T-cell (primary cell): ENCODE measurements at places on chromosomes 7 and 10.

GRCh38 chr7:116534790-116535189, 10.0 kb downstream of the CAV1 start:
- no peak for DNase-seq

DNA sequence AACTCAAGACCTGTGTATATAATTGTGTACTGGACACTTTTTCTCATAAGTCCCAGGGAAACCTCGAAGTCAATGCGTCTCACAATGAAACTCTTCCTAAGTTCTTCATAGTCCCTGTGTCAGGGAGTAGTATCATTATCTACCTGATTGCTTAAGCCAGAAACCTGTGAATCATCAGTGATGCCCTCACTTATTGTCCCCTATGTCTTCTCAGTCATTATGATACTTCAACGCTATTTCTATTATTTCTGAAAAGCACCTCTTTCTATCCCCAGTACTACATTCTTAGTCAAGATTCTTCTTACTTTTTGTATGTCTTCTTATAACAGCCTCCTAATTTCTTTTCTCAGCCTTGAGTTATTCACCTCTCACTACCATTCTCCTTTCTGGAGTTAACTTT, 94.3 kb downstream of the OTUD1 start:
- no peak for DNase-seq

GRCh38 chr7:105571891-105572290, 9.4 kb downstream of the EFCAB10 start:
- DNase-seq = no peak

DNA sequence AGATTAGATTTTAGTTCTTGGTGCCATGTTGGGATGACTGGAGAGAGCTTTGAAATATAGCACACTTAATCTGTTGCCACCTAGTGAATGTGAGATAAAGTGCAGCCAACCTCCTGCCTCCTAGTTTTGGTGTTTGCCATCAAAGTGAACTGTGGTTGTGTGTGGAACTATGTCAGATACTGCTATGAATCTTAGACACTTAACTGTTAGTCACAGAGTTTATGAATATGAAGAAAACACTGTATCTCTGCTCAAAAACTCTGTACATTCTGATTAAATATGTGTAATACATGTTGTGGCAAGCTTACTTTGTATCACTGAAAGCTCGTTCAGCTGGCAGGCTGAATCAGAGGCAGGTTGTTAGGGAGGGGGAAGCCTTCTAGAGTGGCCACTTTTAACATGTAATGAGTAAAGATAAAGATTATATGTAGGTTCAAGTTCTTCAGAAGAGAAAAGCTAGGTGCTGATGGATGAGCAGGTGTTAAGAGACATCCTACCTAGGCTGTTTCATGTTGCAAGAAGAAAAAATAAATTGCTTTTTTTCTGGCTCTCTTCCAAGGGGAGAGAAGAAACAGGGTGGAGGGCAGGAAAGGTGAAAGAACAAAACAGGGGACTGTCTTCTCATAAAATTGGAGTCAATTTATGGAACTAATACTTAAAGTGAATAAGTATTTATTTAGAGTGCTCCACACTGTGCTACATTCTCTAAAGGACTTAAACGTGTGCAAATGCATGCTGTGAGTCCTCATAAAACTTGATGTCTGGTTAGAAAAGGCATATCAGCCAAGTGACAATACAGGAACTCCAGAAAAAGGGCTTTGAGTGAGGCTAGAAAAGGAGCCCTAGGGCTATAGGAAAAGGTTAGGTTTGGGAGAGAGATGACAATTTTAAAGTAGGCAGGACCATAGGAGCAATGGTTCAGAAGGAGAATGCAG, 14.1 kb upstream of the LAMB1 start:
- DNase-seq = no peak

DNA sequence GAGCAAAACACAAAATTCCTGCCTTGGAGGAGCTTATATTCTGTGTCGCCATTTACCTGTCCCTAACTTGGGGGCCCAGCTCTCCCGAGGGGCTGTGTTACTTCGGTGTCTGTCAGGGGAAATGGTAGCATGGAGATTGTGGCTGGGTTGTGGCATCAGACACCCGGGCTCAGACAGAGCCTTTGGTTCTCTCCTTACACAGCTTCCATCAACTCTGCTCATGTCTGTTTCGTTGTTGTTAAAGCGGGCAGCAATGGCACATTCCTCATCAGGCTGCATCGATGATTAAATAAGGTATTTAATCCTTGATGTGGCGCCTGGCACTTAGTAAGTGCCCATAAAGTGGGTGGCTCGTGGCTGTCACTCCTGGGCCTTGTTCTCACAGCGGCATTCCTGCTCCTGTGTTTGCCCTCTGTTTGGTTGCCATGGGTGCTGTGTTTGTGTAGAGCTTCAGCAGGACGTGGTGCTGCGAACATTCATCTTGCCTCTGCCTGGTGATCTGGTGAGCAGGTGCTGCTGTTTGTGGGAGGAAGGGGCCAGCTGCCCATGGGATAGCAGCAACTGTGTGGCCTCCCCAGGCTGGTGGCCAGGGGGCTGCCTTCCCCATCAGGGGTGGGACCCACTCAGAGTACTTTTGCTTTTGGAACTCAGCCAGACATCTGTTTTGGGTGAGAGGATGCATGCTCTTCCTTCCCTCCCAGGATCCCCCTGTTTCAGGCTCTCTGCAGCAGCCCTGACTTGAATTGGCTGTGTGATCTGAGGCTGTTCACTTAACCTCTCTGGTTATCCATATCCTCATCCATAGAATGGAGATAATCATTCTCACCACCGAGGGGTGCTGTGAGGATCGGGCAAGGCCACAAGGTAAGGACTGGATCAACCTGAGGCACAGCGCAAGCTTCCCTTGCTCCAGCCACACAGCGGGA, 207.2 kb upstream of the SVIL start:
- no peak for DNase-seq

DNA sequence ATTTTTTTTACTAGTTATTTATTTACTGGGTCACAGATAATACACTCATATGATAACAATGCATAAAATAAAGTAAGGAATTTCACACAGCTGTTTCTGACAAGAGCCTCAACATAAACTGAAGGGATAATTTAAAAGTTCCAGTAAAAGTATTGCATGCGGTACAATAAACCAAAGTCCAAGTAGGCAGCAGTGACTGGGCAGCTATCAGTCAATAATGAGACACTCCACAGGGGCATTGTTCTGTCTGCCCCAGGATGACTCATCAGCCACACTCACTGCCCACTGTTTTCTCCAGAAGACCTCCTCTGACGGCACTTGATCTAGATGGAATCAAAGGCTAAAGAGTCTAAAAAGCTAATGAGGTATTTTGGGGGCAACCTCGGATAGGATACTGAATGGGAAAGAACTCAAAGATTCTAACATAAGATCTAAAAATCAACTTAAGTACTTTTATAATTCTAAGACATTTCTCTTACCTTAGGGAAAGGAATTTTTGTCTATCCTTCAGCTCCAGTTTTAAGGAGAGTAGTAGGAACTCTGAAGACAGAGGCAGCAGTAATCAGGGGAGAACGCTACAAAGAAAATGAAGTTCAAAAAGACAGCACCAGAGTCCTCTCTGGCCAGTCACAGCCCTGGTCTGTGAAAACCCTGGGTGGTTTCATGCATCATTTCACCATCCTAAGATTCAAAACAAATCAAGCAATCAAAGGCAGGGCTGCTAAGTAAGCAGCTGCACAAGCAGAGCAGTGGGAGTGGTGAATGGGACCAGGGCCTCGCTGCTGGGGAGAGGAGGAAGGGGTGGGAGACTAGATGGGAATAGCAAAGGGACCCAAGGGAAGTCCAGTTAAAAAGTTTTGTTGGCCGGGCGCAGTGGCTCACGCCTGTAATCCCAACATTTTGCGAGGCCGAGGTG, 175.1 kb downstream of the AVL9 start:
- no peak for DNase-seq

- DNase-seq = no peak
These were observed 43.9 kb downstream of the FOXK1 start for GRCh38 chr7:4725850-4726450.

DNA sequence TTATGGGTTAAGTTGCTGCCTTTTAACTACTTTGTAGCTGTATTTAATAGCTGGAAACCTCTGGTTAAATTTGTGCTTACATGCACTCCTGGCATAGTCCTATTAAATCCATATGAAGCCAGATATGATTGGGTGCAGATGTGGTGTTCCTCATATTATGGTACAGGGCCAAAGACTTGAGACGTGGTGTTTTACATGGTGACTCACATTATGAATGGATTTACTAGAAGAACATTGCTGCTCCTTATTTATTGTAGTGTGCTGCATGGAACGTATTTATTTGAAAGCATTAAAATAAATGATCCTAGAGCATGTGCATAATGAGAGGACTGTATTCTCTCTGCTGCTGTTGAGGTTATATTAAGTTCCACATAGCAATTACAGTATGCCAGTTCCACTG, 224.1 kb downstream of the SLC25A13 start:
- DNase-seq = no peak

DNA sequence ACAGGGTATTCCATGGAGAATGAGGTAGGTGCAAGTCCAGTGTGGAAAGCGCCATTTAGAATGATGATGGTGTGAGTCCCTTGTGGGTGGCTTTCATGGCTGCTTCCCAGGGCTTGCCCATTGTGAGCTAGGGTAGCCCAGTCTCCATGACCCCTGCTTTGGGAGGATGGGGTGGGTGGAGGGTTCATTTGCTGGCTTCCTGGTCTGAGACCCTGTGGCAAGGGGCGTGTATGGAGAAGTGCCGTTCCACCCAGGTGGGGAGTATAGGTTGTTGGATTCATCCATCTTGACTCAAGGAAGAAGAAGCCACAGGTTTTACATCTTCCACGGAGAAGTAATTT, 27.7 kb downstream of the CCM2 start:
- DNase-seq = no peak

- no peak for DNase-seq
These were observed 188.9 kb upstream of the MALRD1 start for GRCh38 chr10:18859659-18860058.

DNA sequence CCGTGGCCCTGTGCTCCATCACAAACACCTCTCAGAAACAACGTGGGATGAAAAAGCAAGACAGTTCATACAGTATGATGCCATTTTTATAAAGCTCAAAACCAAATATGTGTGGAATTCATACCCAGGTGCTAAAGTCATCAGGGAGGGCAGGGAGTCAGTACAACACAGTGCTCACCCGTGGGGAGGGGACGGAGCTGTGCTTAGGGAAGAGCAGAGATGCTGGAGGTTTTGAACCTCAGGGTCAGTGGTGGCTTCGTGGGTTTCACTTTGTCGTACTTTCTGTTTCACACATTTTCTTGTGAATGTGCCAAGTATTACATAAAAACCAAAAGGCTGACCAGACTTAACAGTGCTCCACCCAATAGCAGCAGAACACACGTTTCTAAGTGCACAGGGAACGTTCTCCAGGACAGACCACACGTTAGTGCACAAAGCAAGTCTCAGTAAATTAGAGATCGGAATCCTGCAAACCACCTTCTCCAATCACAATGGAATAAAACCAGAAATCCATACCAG, 21.2 kb downstream of the ZMIZ2 start:
- no peak for DNase-seq

GRCh38 chr10:62858364-62858763, 42.2 kb upstream of the EGR2 start:
- no peak for DNase-seq

- DNase-seq = no peak
These were observed 815 bp downstream of the NEUROG3 start for GRCh38 chr10:69572159-69573055.
